Hematopoietic multipotent progenitor cell treated with erythropoietin and hydrocortisone succinate and interleukin-3 and kit ligand, for 4 days (in vitro differentiated cells): ENCODE measurements at places on chromosomes 1 and 21.
A peak's percentile ranks its signal among the peaks of the same experiment; 100 is the strongest.

GRCh38 chr1:235073331-235073967 lies 55.2 kb downstream of the TOMM20 start:
- DNase-seq, result peak; percentile 51

- no peak for DNase-seq
These were observed 14.5 kb downstream of the KIAA0040 start for GRCh38 chr1:175178056-175178455.

DNA sequence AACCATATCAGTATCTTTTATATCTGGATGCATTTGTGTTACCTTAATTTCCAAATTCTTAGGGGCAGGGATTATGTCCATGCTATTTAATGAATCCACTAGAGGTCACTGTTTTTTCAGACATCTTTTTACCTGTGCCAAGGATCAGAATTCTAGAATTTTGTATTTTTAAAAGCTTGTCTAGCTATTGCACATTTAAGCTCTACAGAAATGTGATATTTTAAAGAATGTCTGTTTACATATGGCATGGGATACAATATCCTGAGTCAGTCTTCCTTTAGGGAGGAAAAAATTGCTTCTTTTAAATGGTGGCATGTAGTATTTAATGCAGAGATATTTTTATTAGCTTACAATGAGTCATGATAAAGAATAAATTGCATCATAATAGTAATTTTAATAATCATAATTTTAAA lies 11.3 kb downstream of the RPAP2 start:
- DNase-seq, result peak; percentile 76

GRCh38 chr1:59278780-59279354 lies 18.0 kb upstream of the FGGY start:
- no peak for DNase-seq

DNA sequence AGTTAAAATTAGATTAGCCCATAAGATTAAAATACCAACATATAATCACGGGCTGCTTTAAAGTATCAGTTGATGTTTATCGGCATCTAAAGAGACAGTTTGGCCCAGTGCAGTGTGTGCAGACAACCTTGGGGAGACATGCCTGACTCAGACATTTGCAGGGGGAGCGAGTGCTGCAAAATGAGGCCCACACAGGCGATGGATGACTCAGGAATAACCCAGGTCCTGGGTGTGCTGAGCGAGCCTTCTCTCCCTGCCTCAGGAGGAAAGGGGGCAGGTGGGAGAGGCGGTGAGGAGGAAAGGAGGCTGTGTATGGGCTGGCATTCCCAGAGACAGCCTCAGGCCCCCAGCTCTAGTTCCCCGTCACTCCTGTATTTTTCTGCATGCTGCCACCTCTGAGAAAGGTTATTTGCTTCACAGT lies 9.0 kb downstream of the SLC9A1 start:
- DNase-seq, result no peak
